ENCODE measurements at places on chromosomes 6 and 20.

DNA sequence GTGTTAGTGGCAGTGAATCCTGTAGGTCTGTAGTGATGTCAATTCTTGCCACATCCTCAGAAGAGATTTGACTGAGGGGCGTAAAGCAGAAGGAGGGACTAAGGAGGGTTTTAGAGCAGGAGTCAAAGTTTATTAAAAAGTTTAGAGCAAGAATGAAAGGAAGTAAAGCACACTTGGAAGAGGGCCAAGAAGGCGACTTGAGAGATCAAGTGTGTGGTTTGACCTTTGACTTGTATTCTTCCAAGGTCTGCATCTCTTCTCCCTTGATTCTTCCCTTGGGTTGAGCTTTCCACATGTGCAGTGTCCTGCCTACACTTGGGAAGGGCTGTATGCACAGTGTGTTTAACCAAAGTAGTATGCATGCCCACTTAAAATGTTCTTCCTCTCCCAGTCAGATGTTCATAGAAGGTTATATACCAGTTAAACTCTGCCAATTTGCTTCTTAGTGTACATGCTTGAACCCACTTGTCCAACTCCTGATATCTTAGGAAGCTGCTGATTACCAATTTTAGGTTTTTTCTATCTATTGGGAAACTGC lies 627.6 kb downstream of the MMUT start:
- no peak for DNase-seq

- DNase-seq = no peak
These were observed 27.4 kb downstream of the CBLN4 start for GRCh38 chr20:55977690-55978459.

DNA sequence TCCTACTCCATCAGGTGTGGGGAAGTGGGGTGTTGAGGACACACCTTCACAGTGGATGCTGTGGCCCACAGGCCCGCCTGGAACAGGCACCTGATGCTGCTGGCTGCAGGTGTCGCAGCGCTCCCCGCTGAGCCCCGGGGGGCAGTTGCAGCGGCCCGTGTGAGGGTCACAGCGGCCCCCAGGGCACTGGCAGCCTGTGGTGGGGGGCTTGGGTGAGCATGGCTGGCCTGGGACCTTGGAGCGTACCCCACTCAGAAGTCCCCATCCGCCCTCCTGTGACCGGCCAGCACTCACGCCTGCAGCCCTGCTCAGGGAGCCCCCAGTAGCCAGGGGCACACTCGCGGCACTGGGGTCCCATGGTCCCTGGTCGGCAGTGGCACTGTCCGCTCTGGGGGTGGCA lies 19.2 kb downstream of the ADRM1 start:
- DNase-seq = no peak

- DNase-seq = no peak
These were observed 551 bp downstream of the TREML2 start for GRCh38 chr6:41200296-41200900.

DNA sequence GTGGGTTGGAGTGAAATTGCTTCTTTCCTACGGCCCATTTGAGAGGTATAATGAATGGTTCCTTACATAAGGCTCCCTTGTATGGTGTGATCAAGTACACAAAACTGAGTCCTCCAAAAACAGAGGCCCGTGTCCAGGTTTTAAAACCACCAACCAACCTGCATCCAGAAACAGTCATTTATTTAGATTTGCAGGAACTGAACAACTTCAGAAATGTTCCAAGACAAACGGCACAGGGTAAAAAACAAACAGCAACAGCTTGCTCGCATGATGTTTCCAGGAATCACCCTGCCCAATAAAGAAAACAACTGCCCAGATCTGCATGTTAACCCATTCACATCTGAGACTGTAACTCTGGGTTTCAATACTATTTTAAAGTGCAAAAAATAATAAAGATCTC lies 40.2 kb upstream of the TRAM2 start:
- no peak for DNase-seq

GRCh38 chr6:22612236-22612635 lies 42.9 kb downstream of the HDGFL1 start:
- DNase-seq = no peak

- DNase-seq = no peak
These were observed 96.3 kb downstream of the MTFR2 start for GRCh38 chr6:136153707-136154375.

GRCh38 chr6:105774247-105774646 lies 311.9 kb upstream of the PRDM1 start:
- no peak for DNase-seq

DNA sequence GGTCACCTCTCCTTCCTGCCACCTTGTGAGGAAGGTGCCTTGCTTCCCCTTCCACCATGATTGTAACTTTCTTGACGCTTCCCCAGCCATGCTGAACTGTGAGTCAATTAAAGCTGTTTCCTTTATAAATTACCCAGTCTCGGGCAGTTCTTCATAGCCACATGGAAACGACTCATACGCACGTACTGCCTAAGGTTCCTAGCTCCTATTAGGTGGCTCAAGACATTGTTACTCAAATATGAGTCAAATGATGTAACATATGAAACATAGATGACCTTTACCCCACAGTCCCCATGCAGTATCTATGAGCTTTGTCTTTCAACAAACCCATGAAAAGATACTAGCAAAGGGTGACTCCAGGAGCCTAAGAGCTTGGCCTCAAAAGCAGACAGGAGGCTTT lies 98.3 kb downstream of the SIM1 start:
- DNase-seq = no peak

- no peak for DNase-seq
These were observed 85.6 kb upstream of the BEND6 start for GRCh38 chr6:56869346-56869745.

- no peak for DNase-seq
These were observed 180.6 kb downstream of the FOXA2 start for GRCh38 chr20:22403632-22404361.

DNA sequence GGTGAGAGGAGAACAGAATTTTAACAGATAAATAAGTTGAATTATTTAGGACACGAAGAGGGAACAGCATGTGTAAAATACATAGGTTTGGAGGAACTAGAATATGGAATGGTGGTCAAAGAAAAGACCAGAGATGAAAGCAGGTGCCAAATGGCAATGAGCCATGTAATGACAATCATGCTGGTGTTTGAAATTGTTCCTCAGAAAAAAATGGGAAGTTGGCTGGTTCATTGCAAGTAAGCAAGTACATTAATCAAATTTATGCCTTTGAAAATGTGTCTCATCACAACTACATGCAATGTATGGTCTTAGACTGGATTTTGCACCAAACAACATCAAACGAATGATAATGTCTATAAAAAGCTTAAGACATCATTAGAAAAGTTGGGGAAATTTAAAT lies 83.3 kb downstream of the SPTLC3 start:
- no peak for DNase-seq

- no peak for DNase-seq
These were observed 18.2 kb downstream of the NCOA5 start for GRCh38 chr20:46071573-46071972.

DNA sequence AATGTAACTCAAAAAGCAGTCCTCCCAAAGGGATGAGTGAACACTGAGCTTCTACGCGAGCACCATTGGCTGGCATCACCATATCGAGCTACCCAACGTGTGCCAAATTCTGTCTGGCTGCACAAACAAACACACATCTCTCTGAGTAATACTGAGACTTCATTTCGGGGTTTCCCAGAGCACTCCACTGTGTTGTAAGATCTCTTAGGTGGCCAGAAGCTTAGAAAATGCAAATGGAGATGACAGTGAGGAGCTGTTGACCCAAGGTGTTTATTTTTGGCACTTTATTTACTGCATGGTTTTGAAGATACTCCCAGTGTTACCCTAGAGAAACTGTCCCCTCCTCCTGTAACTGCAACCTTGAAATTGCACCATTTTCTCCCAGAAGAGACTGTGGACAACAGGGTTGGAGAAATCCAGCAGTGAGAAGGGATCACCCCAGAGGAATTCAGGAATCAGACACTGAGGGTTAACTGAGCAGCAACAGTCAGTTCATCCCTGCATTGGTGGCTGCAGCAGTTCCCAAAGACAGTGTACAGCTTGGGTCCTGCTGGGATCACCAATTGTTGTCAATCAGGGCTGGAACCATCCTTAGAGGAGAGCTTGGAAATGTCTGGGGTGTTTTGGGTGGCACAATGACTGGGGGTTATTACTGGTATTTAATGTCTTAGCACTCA lies 1.0 kb upstream of the RIPOR2 start:
- no peak for DNase-seq

GRCh38 chr6:134619077-134619476 lies 301.2 kb upstream of the SGK1 start:
- DNase-seq = no peak

DNA sequence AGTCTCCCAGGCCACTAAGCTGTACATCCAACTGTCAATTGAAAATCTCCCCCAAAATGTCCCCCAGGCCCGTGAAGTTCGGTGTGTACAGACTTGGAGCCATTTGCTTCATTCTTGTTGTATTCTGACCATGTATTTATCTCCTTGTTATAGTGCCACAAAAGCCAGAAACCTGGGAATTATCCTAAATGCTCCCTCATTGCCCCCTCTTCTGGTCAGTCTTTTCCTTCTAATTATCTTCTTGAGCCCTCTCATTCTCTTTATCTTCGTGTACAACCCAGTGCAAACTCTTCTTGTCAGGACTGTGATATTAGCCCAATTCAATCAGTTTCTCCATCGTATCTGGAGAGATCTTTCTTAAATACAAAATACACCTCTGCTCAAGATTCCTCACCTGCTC lies 64.7 kb downstream of the RFX6 start:
- no peak for DNase-seq

DNA sequence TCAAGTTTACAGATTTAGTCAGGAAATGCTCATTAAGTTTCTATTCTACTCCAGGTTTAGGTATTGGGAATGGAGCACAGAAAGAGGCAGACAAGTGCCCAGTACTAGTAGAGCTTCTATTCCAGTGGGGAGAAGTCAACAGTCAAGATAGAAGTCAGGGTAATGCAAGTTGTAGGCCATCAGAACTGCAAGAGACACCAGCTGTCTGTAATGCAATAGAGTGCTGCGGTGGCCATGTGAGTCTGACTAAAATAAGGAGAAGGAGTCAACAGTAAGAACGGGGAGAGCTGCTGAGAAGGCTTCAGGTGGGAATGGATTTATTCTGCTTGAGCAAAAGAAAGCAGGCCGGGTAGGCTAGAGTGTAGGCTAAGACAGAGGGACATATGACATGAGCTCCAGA lies 515.0 kb downstream of the QKI start:
- DNase-seq = no peak

DNA sequence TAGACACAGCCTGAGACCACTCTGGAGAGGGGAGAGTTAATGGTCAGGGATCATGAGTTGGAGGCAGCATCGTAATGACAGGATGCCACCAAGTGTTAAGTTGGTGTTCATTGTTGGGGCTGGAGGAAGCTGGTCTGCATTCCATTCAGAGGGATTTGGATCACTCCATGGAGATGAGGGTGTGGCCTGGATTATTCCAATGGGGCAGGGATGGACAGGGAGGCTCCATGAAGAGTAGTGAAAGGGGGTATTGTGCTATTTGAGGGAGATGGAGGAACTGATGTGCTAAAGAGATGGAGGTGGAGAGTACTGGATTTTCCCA lies 1.1 kb downstream of the SAPCD1 start:
- DNase-seq = peak; percentile 39

DNA sequence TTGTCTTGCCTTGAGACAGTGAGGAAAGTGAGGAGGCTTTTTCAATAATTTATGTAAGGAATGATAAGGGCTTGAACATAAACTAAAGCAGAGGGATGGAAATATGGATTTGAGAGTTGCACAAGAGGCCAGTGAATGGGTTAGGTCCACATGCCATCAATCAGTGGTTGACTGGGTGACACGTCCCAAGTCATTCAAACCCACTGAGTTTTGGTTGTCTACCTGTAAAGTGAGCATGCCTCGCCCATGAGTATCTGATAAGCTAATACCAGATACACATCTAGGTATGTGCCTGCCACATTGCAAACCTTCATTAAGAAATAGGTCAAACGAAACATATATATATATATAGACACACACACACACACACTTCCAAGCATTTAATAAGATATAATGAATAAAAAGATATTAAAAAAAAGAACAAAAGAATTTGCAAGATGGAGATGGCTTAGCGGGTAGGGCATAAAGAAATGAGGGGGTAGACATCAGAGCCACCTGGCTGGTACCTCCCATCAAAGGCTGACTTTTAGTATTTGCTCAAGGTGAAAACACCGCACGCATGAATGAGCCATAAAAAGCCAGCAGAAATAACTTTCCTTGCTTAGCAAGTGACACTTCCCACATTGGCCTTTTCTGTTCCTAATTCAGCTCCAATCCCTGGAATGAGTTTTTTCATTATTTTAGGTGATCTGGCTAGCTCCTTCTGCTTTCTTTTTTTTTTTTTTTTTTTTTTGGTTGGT lies 109.1 kb upstream of the GGTLC1 start:
- DNase-seq = no peak

GRCh38 chr20:64105846-64106434 lies 1.4 kb downstream of the NPBWR2 start:
- no peak for DNase-seq

GRCh38 chr20:3784863-3785239 lies 1.7 kb downstream of the CENPB start:
- no peak for DNase-seq

DNA sequence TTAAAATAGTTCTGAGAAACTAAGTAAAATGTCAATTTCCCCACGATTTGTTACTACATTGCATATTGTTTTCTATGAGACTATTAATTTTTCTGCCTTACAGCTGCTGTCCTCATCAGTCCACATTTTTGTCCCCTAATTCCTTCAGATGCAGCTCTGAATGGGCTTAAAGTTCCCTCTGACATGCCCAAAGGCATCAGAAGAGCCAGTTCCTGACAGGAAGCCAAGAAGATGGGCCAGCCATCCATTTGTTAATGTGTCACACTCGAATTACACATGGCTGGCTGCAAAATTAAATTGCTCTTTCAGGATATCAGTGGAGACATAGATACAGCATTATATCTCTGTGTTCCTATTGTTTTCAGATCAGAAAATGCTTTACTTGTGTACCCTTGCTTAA lies 1223.0 kb downstream of the EPHA7 start:
- no peak for DNase-seq

- no peak for DNase-seq
These were observed 3.6 kb upstream of the CDKN1A start for GRCh38 chr6:36674942-36675341.

- DNase-seq = no peak
These were observed 275.5 kb downstream of the PTPRK start for GRCh38 chr6:128244751-128245405.

- no peak for DNase-seq
These were observed 4.5 kb upstream of the SGK2 start for GRCh38 chr20:43554369-43554768.

DNA sequence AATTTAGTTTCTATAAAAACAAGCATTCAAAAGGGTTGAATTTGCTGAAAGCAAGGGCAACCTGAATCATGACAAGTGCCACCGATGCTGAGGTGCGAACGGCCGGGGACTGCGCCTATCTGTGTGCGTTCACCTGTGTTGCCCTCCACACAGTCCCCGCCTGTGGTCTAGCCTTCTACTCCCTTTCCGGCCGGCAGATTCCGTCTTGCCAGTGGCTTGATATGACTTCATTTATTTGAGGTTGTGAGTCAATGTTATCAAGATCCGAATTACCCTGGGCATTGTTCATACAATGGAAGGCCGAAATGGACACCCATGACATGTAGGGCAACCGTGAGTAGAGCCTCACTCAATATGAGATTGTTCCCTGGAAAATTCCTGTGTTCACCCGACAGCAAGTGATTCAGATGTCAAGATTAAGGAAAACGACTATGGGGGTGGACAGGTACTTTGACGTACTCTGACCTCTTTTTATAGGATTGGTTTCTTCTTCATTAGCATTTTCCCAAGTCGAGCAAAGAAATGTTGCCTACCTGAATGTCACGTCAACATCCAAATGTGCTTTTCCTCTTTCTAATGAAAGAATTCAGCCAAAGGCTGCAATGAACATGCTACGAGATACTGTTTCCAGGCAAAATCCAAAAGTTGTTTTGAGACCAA lies 41.1 kb upstream of the NEDD9 start:
- DNase-seq = no peak

Measured in BJ (cell line).